Stimulated activated CD4-positive, alpha-beta T cell treated with anti-CD3 and anti-CD28 coated beads, Interleukin-12 subunit alpha, Interleukin-12 subunit beta, amount 100 ng/mL, for 48 hours (primary cell): ENCODE measurements at places on chromosomes 3 and 15.

GRCh38 chr3:23277688-23278087 lies 74.6 kb downstream of the UBE2E2 start:
- DNase-seq, result no peak

- DNase-seq, result no peak
Measured at GRCh38 chr3:190336516-190337189, 14.4 kb upstream of the CLDN1 start.

DNA sequence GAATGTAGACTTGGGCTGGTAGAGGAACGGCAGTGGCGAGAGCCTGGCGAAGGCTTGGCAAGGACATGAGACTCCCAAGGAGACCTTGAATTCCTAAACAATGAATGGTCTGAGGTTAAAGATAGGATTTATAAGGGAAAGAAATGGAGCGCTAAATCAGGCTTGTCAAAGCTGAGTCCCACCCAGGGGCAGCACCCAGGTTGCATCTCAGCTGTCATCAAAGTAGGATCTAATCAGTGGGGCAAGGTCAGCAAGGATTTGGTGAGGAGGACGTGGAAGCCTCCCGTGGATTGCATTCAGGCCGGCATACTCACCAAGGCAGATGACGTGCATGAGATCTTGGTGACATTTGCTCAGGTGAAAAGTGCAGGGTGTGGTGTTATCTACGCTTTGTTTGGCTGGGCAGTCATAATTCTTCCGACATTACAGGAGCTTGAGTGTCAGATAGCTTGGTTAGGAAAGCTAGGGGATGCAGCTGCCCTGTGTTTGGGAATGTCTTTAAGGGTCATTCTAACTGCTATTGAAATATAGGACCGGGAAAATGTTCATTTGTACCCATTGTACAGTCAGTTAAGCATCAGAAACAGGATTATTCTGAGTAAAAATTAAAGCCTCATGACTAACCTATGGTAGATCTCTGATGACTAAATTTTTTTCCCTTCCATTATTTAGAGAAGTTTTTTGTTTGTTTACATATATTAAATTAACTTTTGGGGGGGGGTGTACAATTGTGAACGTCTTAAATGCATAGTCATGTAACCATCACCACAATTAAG lies 99.4 kb upstream of the TSC22D2 start:
- no peak for DNase-seq

DNA sequence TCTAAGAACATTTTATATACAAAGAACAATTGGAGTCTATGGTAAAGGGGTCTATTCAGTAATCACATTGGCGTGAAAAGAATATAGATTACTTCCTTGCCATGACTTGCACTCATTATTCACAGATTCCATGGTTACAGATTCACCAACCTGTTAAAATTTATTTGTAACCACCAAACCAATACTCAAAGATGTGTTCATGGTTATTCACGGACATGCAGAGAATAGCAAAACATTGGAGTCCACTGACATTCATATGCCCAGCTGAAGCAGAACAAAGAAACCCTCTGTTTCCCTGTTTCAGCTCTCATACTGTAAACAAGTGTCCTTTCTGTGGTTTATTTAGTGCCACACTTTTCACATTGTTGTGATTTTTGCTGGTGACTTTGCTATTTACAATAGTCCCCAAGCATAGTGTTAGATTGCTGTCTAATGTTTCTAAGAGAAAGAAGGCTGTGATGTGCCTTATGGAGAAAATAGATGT lies 185.8 kb upstream of the TTC14 start:
- no peak for DNase-seq

GRCh38 chr3:69091389-69092029 lies 6.8 kb downstream of the ARL6IP5 start:
- no peak for DNase-seq

- DNase-seq, result no peak
Measured at GRCh38 chr15:96768435-96768789, 437.9 kb downstream of the NR2F2 start.

GRCh38 chr3:192011137-192011536 lies 550.2 kb downstream of the PYDC2 start:
- no peak for DNase-seq

DNA sequence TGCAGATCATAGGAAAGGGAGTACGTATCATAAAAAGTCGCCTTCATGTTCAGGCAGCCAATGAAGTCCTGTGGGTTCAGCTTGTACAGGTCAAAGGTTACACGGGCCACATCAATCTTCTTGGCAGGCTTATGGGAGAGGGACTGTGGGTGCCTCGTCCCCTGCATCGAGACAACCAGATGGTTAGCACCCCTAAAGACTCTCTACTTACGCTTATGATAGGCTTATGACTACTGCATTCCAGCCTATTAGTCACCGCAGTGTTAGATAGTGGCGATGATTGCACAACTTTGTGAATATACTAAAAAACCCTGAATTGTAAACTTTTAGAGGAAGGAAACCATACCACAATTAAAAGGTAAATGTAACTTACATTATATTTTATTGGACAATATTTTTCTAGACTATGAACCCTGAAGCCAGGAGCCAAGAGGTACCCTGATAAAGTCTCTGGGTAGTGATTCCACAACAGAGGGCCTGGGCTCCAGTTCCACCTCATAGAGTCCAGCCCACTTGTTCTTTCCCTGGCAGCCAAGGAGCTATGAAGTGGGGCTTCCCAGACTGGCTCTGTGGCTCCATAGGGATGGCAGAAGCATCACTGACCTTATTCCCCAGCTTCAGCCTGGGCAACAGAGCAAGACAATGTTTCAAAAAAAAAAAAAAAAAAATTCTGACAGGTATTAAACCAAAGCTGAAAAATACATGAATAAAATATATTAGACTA lies 2.5 kb upstream of the FANCD2 start:
- no peak for DNase-seq

GRCh38 chr3:160472344-160472743 lies 22.8 kb upstream of the TRIM59 start:
- no peak for DNase-seq

DNA sequence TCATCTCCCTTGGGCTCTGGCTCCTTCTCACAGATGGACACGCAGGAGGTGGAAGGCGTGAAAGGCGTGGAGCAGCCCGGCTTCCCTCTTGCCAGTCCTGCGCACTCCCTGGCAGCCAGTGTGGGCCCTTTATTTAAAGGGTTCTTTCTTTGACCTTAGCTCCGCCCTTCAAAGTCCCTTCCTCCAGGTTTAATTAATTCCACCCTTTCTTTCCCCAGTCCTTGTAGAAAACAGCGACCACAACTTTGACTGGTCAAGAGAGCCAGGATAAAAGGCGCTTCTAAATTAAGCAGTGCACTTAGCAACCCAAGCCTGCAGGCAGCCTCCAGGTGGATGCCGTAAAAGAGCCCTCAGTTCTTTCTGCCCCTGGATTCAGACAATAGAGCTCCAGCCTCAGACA lies at the start of gene HDC:
HDC (minus strand) TSS at position 107 of the 400 bp plus-strand sequence; CDS start at position 4, 103 bp downstream.
- no peak for DNase-seq

DNA sequence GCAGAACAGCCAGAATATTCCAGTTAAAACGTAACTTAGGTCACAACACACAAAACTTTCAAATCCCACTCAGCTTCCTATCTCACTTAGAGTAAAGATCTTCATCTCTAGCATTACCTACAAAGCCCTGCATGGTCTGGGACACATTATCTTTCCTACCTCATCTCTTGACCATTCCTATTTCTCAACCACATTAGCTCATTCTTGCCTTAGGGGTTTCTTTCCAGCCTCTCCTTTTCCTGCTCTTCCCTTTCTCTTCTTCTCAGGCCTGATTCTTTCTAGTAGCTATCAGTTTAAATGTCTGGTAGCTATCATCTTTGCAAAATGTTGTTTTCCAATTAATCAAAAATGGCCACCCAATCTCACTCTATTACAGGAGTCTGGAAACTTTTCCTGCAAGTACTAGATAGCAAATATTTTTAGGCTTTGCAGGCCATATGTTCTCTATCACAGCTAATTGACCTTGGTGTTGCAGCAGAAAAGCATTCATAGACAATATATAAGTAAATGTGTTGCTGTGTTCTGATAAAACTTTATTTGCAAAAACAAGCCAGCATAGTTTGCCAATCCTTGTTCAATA lies 15.1 kb upstream of the CBLB start:
- no peak for DNase-seq

DNA sequence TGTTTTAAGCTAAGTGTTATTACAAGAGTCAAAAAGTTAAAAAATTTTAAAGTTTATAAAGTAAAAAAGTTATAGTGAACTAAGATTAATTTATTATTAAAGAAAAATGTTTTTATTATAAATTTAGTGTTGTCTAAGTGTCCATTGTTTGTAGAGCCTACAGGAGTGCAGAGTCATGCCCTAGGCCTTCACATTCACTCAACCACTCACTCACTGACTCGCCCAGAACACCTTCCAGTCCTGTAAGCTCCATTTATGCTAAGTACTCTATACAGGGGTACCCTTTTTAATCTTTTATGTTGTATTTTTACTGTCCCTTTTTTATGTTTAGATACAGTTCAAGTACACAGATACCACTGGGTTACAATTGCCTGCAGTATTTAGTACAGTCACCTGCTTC lies 37.2 kb downstream of the EEFSEC start:
- DNase-seq, result no peak

GRCh38 chr3:179760944-179761343 lies 108.1 kb downstream of the USP13 start:
- DNase-seq, result no peak

GRCh38 chr3:181872887-181873286 lies 161.2 kb downstream of the SOX2 start:
- no peak for DNase-seq

DNA sequence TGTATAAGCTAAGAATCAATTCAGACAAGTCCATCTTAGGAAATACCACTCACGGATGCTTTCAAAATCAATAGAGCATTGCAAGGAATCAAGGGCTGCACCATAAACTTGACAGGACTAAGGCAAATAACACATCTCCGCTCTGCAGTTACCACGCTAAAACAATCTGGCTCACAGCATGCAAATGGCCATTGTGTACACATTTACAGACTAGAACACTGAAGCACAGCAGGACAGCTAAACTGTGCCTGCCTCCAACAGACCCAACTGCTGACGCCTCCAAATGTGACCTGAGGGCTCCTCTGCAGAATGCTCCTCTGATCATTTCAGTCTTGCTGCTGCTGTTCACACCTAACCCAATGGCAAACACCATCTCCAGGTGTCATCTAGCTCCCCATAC lies 104.3 kb downstream of the MEX3B start:
- DNase-seq, result no peak
